HuH-7 (cell line): ENCODE measurements at places on chromosomes 2 and 18.
A peak's percentile ranks its signal among the peaks of the same experiment; 100 is the strongest.

DNA sequence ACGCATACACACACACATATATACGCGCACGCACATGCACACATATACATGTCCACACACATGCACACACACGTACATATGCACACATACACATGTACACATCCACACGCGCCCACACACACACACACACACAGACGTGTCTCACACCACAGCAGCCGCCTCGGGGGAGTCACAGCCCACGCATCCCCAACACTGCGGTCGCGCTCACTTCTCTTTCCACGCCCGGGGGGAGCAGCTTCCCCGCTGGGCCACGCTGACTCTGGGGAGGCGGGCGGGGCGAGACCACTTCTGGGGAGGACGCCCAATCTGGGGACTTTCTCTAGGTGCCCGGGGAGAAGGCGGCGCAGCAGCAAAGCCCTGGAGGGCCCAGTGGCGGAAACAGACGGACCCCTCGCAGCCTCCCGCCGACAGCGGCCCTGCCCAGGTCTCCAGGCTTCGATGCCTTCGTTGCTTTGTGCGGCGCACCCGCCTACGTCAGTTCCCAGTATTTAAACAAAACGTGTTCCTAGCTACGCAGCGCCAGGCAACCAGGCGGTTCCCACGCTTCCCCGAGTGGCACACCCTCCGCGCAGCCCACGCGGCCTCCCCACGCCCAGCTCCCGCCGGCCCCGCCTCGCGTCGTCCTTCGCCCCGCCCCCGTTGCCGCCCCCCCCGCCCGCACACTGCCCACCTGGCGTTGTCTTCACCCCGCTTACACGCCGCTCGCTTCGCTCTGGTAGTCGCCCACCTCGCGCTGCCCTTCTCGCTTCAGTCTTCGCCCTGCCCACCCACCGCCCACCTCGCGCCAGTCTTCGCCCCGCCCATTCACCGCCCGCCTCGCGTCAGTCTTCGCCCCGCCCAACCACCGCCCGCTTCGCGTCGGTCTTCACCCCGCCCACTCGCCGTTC lies 810 bp upstream of the RBFA start:
- no peak for DNase-seq

GRCh38 chr2:212897296-212897695 lies 254.1 kb downstream of the IKZF2 start:
- no peak for DNase-seq

GRCh38 chr2:36355151-36355889 lies at the start of gene CRIM1:
Gene CRIM1 (plus strand): TSS chr2:36355778. CDS start chr2:36356293, 515 bp downstream.
- DNase-seq: peak; percentile 84

DNA sequence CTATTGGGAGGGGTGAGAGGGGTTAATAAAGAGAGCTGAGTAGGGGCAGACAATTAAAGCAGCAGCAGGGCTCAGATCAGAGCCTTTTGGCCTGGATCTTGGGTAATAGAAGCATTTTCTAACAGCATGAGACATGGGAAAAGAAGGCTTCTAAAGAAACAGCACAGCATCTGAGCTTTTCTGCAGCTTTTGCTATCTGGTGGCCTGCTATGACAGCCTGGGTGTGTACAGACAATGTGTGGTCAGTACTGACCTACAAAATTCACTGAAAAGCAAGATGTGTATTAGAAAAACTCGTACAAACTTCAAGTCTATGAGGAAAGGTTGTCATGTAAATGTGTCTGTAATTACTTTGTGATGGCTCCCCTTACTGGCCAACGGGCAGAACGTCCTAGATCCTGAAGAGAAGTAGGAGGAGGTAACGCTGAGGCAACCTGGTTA lies 95.6 kb downstream of the GALNT3 start:
- DNase-seq: peak; percentile 37

DNA sequence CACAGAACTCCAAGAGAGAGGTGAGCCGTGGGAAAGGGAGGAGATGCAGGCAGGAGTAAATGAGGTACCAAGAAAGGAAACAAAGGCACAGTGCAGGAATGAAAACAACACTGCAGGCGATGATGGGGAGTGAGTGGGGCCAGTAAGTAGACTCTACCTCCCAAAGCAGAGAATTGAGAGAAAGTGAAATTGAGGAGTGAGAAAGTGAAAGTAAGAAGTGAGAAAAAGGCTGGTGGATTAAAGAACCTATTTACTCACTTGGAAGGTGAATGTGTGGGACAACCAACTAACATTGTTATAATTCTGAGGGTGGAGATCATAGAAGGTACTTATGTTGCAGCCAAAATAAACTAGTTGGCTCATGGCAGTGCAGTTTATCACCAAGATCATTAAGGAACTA lies 193.1 kb upstream of the TMEM200C start:
- no peak for DNase-seq
